M059J (cell line): ENCODE measurements at places on chromosomes 1 and 21. TPM values are rescaled to one million over a fixed set of nuclear protein-coding genes. Genes with fewer than 3 reads are reported as not detected.

Gene RAB25
- not detected in 2 replicates for total RNA-seq

Gene SHE
- not detected in 2 replicates for total RNA-seq

DNA sequence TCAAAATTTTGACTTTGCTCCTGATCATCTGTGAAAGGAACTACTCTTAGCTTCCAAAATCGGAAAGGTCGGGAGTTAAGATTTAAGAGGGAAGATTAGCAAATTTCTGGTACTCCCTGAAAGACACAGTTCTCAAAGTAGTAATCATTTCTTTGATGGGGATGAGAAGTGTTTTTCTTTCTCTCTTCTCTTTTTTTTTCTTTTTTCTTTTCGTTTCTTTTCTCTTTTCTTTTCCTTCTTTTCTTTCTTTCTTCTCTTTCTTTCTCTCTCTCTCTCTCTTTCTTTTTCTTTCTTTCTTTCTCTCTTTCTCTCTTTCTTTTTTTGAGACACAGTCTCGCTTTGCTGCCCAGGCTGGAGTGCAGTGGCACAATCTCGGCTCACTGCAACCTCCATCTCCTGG, 5.1 kb upstream of the RAB29 start:
- DNase-seq = no peak

DNA sequence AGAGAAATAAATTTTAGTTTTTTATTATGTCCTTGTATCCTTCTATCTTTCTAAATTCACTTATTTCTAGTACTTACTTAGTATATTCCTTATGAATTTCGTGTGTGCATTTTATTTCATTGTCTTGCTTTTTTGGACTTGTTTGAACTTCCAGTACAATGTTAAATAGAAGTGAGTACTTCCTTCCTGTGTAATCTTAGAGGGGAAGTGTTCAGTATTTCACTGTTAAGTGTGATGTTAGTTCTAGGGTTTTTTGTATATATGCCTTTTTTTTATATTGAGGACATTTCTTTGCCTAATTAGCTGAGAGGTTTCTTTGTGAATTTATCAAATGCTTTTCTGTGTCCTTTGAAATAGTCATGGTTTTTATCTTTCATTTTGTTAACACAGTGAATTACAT, 10.7 kb downstream of the LYPLAL1 start:
- DNase-seq = no peak

GRCh38 chr1:168509875-168510791, 33.7 kb downstream of the XCL2 start:
- no peak for DNase-seq

- DNase-seq = no peak
Measured at GRCh38 chr1:200917291-200917817, 22.7 kb downstream of the INAVA start.

DNA sequence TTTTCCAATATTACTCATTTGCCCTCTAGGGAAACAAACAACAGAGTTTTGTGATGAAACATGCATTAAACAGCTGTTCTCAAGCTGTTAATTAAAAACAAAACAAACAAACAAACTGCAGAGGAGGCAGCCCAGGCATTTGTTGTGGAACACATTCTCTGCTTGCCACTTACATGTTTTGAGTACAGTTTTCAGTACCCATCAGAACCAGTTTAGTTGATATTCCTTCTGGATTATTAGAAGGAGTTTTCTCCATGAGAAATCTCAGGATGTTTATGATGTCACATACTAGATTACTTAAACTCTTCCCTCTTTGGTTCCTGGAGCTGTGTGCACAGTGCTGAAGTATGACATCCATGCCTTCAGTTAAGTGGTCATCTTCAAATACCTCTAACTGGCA, at the start of gene OR2T6:
Gene OR2T6, plus strand, starts transcription at position 301 of the 400 bp plus-strand sequence. CDS start 11,863 bp downstream, outside the sequence.
- DNase-seq = no peak

Gene GCSAML
- 0.42 and 0.84 TPM in 2 replicates for total RNA-seq

GRCh38 chr1:82062206-82062605, 261.5 kb downstream of the ADGRL2 start:
- DNase-seq = no peak

GRCh38 chr1:52122384-52122783, 19.5 kb upstream of the ZFYVE9 start:
- no peak for DNase-seq

- DNase-seq = no peak
Measured at GRCh38 chr1:15687446-15687845, 3.3 kb downstream of the PLEKHM2 start.

- DNase-seq = peak; percentile 33
Measured at GRCh38 chr1:30743584-30744059, 14.0 kb downstream of the LAPTM5 start.

Gene HSD3B2
- total RNA-seq = not detected in 2 replicates

DNA sequence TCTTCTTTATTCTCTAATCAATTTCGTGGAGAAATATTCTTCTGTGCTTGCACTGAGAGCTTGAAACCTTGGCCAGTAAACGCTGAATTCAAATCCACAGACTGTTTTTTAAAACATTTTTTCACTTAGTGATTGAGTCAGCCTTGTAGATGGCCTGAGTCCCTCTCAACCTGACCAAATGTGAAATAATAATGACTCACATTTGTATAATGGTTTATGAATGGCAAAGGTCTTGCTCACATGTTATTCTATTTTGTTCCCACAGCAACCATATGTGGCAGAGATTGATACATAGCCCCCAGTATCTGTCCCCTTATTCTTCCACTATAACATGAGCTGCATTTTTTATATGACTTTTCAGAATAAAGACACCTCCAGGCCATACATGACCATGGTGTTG, 47.8 kb upstream of the CCDC190 start:
- peak; percentile 89 for DNase-seq

- DNase-seq = no peak
Measured at GRCh38 chr21:31255036-31255435, 89.0 kb downstream of the TIAM1 start.

DNA sequence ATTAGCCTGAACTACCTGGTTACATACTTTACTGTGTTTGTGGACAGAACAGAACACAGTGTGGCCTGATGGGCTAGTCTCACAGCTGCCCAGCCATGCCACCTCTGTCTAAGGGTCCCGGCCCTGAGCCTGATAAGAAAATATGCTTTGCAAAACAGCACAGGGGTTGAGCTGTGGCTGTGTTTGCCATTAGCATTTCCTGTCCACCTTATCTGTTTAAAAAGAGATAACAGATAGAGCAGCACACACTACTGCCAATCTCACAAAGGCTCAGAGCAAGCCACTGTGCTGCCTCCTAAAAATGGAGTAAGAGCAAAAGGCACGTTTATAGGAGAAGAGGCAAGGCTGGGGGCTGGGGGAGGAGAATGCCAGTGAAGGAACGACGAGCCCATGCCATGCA, 95.0 kb downstream of the SUSD4 start:
- no peak for DNase-seq

Gene LCE3E
- not detected in 2 replicates for total RNA-seq

DNA sequence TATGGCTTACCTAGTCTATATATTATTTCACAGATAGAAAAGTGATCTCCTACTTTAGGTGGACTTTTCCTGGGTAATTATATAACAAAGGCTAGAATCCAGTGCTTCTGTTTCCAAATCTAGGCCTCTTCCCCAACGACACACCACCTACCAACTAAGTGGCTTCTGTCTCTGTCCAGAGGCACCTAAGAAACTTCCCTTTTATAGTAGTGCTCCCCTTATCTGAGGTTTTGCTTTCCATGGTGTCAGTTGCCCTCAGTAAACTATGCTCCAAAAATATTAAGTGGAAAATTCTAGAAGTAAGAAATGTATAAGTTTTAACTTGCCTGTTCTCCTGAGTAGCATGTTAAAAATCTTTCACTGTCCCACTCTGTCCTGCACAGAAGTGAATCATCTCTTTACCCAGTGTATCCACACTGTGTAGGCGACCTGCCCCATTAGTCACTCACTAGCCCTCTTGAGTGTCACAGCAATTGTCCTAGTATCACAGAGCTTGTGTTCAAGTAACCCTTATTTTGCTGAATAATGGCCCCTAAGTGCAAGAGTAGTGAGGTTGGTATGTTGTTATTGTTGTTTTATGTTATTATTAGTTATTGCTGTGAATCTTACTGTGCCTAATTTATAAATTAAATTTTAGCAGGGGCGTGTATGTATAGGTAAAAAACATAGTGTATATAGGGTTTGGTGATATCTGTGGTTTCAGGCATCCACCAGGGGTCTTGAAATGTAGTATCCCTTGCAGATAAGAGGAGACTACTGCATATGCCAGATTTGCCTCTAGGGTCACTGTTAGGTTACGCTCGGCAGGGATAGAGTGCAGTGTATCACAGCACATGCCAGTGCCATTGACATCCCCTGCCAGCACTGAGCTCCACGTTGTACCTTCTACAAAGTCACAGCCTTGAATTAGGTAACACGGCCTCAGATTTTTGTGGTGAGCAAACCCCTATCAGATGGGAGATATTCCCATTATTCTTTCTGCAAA, 14.7 kb upstream of the CD53 start:
- DNase-seq = no peak

Gene VANGL2
- total RNA-seq = 0.27 and 0.34 TPM in 2 replicates

Gene SLC2A1
- total RNA-seq = 218 and 274 TPM in 2 replicates

GRCh38 chr21:45076245-45076711, 1.9 kb downstream of the ADARB1 start:
- no peak for DNase-seq

GRCh38 chr1:94183197-94183815, 54.1 kb downstream of the ARHGAP29 start:
- no peak for DNase-seq

Gene ORC1
- 16.7 and 20.2 TPM in 2 replicates for total RNA-seq

DNA sequence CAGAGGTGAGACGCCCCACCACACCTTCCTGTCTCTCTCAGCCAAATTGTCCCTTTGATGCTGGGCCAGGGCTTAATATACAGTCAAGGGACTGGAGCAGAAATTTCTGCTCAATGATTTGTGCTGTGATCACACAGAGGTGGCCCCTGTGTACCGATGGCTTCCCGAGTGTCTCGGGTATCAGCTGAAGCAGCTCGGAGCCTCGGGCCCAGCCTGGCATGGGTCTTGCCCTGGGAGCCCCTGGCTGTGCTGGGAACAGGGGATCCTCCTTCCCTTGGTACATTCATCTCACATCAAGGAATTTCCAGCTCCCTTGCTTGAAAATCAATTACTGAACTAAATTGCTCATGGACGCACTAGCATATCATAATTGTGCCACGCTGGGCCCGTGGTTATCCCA, 148.8 kb upstream of the C1orf174 start:
- DNase-seq = no peak

- DNase-seq = no peak
Measured at GRCh38 chr21:43295066-43295958, 126.5 kb downstream of the CRYAA start.

GRCh38 chr1:155113450-155113980, 14.2 kb upstream of the EFNA1 start:
- DNase-seq = no peak
